ENCODE measurements at places on chromosomes 3 and 15.

DNA sequence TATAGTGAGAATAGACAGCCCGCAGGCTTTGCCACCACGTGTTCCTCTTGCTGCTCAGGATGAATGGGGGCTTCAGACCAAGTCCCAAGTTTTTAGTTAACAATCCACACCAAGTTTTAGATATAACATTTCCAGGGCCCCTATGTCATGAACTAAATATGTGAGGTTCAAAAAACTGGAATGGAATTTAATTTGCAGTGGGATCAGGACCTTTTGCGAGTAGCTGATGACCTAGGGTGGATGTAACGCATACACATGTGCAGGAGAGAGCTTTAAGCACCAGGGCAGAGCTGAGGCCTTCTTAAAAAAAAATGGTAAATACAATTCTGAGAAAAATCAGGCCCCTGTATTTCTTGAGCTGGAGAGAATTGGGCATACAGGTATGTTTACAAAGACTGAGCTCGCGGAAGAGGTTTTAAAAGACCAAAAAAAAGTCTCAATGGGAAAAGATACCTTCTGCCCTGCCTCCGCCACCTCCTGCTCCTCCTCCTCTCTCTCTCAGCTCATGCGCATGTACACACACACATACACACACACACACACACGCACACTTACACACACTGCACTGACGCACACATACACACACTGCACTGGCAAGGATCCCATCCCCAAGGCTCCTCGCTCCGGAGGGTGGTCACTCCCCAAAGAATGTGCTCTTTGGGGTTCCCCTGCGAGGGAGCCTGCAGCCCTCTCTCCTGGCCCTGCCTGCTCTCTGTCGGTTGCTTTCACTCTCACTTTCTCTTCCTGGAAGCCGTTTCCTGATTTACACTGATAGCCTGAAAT is 48.2 kb upstream of the IGF1R start:
- peak; percentile 52 for DNase-seq

- DNase-seq, result no peak
These were observed 1.2 kb downstream of the LPCAT4 start for GRCh38 chr15:34365836-34366235.

DNA sequence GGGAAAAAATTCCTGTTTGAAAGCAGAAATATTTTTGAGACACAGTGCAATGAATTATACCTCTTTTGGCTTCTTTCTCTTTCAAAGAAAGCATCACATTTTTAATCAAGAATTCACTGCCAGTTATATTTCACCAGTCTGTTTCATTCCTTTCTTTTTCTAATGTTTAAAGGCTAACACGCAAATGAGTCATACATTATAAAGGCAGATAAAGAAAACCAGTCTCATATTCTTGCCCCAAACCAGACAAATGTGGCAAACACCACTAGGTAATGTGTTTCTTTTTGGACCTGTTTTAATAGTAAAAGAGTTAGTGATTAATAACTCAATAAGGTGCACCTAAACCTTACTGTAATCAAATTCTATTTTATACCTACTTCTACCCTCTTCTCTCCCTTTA is 83.8 kb downstream of the PLOD2 start:
- DNase-seq, result peak; percentile 5

DNA sequence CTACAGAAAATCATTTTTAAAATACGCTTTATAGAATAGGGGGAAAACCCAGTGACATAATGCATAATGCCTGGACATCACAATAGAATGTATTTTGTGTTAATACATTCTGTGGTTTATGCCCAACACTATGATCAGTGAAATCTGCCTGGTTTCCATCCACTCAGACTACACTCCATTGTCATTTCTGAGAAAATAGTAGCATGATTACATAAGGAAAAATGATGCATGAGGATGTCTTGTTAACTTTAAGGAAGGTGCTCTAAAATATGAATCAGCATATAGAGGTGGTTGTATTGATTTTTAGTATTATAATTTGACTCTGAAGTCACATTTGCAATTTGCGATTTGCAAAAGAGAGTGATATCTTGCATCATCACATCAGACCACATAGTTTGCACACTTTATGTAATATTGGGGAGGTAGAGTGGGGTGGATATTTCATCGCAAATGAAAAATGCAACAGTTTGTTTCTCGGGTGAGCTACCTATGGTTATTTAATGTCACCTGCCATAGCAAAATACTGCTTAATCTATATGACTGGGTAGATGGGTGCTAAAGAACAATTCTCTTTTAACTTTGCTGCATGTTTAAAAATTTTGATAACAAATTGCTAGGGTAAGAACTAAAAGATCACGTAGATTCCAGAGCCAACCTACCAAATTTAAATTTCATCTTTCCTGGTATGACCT is 403.9 kb downstream of the IL5RA start:
- DNase-seq, result no peak

DNA sequence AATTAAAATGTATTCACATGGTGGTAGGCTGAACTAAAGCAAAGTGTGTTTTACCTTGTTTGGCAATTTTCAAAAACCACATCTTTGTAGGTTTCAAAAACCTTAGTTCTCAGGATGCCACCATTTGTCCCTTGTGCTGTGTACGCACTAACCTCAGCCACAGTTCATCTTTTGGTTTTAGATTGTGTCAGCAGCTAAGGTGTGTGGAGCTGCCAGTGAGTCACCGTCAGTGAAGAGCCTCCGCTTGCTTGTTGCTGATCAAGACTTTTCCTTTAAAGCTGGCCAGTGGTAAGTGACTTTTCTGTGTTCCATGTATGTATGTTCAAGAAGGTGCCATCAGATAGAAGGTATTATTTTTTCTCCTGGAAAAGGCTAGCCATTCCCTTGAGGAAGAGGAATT is 21.1 kb downstream of the OXNAD1 start:
- no peak for DNase-seq

- DNase-seq, result no peak
These were observed 20.0 kb downstream of the COPS2 start for GRCh38 chr15:49135342-49135857.
